NCI-H1436 treated with DMSO at 0.1 percent for 48 hours (cell line): ENCODE measurements at places on chromosomes 3 and 15.

- no peak for DNase-seq
These were observed 11.1 kb upstream of the MB21D2 start for GRCh38 chr3:192928720-192929119.

DNA sequence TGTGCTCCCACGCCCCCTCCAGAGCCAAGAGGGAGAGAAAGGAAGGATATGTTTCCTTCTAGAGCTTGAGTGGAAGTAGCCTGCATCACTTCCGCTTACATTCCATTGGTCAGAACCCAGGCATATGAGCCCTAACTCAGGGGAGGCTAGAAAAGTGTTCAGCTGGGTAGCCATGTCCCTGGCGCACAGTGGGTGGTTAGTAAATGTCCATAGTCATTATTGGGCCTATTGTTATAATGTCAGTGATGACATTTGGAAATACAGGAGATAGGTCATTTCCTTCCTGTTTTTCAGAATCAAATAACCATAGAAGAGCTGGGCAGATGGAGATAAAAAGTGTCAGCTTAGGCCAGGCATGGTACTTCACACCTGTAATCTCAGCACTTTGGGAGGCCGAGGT lies 27.3 kb downstream of the CD276 start:
- DNase-seq: no peak

DNA sequence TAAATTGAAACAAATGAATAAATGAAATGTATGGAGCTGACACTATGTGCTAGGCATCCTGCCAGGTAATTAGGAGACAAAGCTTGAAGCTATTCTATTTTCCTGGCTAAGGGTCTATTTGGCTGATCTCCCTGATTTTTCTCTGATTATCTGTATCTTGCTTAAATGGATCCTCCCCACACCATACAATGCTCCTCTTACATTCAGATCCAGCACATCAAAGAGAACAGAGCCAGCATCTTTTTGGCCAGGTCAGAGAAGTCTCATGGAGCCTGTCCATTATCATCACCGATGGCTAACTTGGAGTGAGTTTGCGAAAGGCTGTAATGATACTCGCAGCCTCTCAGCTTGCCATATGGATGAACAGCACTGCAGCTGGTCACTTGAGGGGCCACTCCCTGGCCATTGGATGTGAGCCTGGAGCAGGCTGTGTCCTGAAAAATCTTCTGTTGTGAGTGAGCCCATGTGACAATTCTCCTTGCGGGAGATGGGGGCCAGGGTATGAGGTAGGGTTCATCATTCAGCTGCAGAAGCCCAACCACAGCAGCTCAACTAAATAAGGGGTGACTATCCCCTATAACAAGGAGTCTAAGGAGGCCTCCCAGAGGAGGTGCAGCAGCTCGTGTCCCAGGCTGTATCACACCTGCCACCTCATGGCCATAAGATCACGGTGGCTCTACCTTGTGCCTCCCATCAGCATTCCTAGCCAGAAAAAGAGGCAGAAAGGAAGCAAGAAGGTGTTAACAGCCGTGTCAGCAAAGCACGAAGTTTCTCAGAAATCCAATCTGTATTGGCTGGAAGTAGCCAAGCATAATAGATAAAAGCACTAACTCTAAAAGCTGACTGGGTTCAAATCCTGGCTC lies 69.3 kb upstream of the ST8SIA2 start:
- DNase-seq: no peak

- no peak for DNase-seq
These were observed 21.4 kb downstream of the CCDC12 start for GRCh38 chr3:46955157-46955556.

GRCh38 chr15:44729408-44730127 lies 6.8 kb upstream of the TRIM69 start:
- no peak for DNase-seq

DNA sequence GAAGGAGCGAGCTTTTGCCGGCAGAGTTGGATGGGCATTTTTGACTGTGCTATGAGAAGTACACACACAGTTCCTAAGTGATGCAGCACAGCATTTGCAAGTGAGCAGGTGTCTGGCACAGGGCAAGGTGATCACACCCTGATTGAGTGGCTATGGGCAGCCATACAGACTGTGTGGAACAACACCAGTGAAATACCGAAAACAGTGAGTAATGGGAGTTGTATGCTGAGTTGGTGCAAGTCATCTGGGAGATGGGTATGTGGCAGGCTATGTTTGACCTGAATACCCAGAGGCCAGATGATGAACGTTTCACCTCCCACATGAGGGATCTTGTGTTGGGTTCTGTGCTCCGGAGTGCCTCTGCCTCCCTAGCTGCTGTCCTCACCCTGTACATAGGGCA lies 53.5 kb upstream of the TIPARP start:
- DNase-seq: no peak

- no peak for DNase-seq
These were observed 29.3 kb downstream of the ZNF710 start for GRCh38 chr15:90030376-90030775.

DNA sequence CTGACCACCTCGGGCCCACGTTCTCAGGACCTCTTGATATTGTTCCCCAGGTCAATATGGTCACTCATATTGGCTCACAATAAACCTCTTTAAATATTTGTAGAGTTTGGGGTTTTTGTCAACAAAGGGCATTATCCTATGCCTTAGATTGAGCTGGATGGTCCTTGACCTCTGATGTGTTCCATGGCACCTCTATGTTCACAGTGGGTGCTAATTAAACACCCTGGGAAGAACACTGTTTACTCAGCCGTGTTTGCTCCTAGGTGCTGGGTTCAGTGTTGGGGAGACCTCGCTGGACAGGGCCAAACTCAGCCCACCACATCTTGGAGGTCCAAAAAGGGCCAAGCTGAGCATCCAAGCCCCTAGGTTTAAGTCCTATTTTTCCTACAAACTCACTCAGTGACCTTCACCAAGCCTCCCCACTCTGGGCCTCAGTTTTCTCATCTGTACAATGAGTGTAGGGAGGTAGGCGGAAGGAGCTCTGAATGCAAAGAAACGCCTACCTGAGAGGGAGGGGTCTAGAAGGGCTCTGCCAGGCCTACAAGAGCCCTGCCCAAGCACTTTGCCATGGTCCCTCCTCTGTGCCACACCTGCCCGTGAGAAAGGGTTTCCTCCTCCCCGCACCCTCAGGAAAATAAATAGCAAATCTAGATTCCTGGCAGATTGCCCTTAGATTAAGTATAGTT lies 7.2 kb downstream of the FAM174B start:
- no peak for DNase-seq

- no peak for DNase-seq
These were observed 11.2 kb downstream of the IGDCC4 start for GRCh38 chr15:65411465-65412071.

DNA sequence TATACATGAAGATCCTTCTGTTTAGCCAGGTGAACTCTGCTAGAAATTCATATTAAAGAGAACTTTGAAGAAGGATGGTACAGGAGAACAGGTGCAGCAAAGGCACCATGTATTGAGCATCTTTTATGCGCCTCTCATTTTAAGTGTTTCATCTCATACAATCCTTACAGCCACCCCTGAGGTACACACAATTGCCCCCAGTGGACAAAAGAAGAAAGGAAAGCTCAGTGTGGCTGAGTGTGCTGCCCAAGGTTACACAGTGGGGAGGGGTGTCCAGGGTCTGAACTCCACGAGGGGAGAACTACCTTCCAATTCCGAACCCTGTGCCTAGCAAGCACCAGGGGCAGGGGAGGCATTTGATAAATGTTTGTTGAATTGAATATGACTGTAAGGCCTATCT lies 98.6 kb downstream of the MECOM start:
- no peak for DNase-seq

DNA sequence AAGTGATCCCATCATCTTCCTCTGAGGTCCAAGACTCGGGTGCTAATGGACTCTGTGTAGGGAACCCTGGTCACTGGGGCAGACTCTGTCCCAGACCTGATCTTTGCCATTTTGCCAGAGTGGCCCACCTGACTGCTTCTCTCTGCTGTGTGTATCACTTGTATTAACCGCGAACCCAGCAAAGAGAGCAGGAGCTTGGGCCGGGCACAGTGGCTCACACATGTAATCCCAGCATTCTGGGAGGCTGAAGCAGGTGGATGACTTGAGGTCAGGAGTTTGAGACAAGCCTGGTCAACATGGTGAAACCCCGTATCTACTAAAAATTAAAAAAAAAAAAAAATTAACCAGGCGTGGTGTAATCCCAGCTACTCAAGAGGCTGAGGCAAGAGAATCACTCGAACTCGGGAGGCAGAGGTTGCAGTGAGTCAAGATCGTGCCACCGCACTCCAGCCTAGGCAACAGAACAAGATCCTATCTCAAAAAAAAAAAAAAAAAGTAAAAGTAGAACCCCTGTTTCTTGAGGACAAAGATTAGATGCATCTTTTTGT lies 32.9 kb upstream of the CYP11A1 start:
- no peak for DNase-seq

DNA sequence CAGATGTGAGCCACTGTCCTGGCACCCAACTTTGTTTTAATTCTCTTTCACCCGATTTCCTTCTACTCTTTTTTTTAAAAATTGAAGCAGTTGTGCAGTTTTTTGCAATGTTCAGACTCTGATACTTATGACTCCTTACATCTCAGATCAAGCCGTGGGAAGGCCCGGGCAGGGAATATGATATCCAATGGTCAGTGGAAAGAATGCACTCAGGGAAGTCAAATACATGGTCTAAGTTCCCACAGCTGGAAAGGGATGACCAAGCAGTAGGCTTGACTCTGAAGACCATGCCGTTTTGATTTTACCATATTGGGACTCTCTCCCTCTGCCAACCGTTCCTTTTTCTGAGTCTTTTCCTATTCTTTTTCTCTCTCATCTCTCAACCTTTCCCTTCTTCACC lies 157.2 kb downstream of the RPLP1 start:
- no peak for DNase-seq

GRCh38 chr15:64456634-64457108 lies 3.7 kb upstream of the ZNF609 start:
- no peak for DNase-seq

GRCh38 chr15:60479361-60480110 lies 594 bp upstream of the ICE2 start:
- DNase-seq: no peak

DNA sequence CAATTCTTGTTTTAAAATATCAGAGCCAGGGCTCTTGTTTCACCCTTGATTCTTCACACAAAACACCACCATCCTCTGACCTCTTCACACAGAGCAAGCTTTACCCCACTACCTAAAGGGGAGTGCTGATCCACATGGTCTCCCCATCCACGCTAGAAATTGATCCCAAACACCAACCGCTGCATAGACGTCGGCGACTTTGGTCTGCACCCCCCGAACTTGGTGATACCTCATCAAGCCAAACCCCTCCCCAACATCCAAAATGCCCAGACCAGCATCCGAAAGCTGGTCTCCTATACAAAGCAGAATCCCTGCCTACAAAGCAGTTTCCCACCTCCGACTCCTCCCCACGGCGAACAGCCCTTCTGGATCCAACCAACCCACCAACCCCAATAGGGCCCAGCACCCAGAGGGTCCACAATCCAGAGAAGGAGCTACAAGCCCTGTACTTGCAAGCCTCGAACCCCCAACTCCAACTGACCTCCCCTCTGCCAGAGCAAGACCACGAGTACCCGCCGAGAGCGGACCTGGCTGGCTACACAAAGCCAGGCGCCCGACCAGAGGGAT lies 25.8 kb upstream of the MTHFS start:
- no peak for DNase-seq

DNA sequence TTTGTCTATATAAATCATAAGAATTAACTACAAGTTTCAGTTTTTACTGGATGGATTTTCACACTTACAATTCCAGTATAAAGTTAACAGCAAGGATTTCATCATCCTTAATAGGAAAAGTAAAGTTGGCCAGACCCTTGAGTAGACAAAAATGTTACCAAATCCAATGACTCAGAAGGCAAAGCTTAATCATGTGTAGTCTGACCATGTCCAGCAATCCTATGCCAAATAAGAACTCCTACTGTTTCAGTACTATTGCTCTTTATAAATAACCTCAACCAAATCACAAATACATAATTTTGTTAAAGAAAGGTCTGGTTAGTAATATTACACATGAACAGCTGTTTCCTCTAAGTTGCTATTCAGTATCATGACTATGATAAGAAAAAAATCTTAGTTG lies 35.0 kb downstream of the PLOD2 start:
- no peak for DNase-seq

DNA sequence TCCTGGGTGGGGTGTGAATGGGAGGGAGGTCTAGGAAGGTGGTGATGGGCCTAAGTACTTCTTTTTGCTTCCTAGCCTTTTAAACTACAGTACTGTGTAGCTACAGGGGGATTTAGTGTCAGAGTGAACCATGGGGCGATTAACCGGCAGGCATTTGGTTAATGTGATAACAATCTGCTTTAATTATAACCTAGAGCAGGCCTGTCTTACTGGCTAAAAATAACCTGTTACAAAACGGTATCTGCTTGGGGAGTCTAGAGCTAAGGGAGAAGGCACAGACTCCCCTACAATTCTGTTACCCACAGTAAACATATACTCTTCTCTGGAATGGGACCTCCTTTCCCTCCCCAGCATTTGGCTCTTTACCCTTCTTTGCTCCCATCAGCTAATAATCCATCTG lies 85.4 kb downstream of the RBPMS2 start:
- no peak for DNase-seq

DNA sequence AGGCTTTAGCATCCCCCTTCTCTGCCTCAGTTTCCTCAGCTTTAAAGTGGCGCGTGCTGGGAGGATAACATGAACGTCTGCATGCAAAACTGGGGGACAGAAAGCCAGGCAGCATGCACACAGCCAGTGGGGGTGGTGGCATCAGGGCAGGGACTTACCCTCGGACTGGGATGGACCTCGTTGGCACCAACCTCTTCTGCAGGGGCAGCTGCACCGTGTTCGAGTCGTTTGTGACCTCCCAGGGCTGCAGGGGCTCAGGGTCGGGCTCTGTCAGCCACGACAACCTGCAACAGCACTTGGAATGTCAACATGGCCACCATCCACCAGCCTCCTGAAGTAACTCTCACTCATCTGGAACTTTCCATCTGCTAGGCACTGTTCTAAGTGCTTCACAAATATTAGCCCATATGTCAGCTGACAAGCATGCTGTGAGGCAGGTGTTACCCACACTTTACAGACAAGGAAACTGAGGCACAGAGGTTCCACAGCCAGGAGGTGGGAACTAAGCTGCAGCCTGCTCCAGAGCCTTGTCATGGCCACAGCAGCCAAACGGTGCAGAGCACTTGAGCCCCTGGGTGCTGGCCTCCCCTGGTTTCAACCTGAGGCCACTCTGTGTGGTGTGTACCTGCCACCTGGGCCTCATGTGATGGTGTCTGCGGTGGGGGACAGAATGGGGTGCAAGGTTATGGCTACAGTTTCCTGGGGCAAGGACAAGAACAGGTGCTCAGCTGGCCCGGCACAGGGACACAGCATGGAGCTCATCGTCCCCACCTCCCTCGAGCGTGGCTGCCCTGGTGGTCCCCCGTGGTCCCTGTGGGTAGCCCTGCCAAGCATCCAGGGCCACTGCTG lies 6.7 kb downstream of the C3orf22 start:
- no peak for DNase-seq

GRCh38 chr3:193342551-193342950 lies 36.0 kb downstream of the ATP13A5 start:
- DNase-seq: no peak

GRCh38 chr3:113495035-113495434 lies 19.9 kb downstream of the SPICE1 start:
- DNase-seq: no peak

GRCh38 chr3:53346922-53347260 lies 452 bp downstream of the DCP1A start:
- no peak for DNase-seq

GRCh38 chr15:48570822-48571221 lies 74.7 kb downstream of the FBN1 start:
- no peak for DNase-seq

GRCh38 chr3:194856296-194856695 lies 170.6 kb downstream of the FAM43A start:
- no peak for DNase-seq
